ENCODE measurements at places on chromosomes 4 and X.

GRCh38 chr4:114729068-114729738 lies 130.6 kb downstream of the UGT8 start:
- no peak for DNase-seq

DNA sequence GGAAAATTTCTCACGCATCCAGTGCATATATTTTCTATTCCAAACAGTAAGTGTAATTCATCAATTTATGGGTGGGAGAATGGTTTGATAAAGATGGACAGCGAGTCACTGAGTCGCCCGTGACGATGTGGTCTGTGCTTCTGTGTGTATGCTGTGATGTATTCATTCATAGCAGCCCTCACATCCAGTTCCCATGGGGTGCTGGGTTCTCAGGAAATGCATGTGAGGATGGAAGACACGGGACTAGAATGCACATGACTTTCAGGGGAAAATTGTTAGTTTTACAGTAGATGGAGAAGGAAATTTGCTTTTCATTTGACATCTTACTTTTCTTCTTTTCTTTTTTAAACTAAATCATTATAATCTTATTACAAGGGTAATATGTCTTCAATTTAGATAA lies 152.9 kb downstream of the STOX2 start:
- DNase-seq = no peak

GRCh38 chr4:107388736-107389274 lies 331.2 kb downstream of the PAPSS1 start:
- no peak for DNase-seq

DNA sequence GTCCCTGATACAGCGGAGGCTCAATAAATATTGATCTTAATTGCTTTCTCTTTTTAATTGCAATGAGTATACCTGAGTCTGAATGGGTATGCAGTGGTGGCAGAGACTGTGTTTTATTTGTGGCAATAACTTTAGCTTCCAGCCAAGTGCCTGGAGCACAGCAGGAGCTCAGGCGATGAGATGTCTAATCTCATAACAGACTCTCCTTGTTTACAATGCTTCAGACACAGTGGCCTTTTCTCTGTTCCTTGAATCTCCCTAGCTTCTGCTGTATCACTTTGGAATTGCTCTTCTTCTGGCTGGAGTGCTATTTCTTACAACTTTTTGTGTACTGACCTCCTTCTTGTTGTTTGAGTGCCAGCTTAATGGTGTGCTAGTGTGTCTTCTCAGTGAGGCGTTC lies 91.5 kb upstream of the UNC5C start:
- DNase-seq = no peak

DNA sequence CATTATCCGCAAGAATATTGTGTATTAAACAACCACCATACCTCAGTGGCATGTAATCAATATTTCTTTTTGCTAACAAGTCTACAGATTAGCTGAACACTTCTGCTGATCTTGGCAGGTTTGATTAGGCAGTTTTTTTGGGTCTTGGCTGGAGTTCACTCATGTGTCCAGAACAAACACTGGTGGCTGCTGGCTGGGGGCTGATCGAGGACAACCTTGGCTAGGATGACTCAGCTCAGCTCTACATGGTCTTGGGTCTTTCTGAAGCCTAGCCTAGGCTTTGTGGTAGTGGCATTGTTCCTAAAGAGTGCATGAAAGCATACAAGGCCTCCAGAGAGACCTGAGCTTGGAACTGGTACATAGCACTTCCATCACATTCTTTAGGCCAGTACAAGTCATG lies 41.1 kb downstream of the PPEF1 start:
- no peak for DNase-seq

DNA sequence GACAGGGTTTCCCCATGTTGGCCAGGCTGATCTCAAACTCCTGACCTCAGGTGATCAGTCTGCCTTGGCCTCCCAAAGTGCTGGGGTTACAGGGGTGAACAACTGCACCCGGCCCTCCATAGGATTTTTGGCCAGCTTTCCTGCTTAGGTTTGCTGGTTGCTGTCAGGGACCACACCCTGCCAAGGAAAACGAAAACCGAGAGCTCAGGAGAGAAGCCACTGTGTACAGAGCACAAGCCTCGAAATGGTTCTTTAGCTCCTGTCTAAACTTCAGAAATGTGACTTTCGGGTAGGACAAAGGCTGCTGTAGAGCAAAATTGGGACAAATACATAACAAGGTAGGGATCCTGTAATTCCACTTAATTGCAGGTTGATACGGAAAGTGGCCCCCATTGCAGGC lies 146.3 kb upstream of the ATP6AP2 start:
- DNase-seq = no peak

DNA sequence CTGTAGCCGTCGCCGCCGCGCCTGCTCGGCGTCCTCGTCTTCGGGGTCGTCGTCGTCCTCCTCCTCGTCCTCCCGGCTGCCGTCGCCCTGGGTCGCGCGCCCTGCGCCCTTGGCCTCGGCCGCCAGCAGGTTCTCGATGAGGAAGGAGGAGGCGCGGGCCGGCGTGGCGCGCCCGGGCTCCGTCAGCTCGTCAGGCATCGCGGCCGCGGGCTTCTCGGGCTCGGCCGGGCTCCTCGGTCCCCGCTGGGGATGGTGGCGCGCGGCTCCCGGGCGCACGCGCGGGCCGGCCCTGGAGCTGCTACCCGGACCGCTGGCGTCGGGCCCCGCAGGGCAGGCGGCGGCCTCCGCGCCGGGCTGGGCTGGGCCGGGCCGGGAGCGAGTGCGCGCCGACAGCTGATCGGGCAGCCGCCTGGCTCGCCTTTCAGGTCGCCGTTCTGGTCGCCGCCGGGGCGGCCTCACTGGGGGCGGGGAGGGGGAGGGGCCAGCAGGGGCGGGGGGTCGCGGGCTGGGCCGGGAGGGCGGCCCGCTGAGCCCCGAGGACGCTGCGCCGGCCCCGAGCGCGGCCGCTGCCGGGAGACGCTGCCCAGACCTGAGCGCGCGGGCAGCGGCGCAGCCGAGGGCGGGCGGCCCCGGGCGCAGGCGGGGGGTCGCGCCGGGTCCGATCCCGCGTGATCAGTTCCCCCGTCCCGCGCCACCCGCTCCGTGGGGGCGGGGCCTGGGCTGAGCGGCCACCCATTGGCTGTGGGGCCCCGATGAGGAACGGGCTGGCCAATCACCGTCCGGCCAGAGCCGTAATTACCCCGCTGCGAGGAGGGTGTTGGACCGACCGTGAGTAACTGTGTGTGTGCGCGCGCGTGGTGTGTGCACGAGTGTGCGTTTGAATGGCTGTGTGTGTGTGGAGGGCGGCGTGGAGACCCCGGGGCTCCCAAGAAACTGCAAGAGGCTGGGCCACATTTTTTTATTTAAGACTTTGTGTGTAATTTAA lies at the start of gene HMX1:
Gene HMX1 (minus strand): TSS at position 423 of the 985 bp plus-strand sequence. CDS start 225 bp downstream, at position 198.
- DNase-seq = no peak

GRCh38 chrX:16678689-16679088 lies 28.7 kb downstream of the S100G start:
- no peak for DNase-seq

DNA sequence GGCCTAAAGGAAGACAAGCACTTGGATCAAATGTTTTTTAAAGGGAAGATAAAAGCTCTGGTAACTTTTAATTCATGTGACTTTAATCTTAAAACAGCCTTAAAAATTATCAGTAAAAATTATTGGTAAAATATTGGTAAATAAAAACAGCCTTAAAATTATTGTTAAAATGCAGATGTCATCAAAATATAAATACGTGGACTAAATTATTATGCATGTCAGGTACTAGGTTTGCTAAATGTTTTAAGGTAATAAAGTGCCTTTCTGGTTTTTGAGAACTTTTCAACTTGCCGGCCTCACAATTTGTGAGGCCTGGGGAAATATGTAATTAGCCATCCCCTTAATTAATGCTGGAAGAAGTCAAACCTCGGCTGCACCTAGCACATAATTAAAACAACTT lies 147.7 kb downstream of the PRR32 start:
- DNase-seq = no peak

DNA sequence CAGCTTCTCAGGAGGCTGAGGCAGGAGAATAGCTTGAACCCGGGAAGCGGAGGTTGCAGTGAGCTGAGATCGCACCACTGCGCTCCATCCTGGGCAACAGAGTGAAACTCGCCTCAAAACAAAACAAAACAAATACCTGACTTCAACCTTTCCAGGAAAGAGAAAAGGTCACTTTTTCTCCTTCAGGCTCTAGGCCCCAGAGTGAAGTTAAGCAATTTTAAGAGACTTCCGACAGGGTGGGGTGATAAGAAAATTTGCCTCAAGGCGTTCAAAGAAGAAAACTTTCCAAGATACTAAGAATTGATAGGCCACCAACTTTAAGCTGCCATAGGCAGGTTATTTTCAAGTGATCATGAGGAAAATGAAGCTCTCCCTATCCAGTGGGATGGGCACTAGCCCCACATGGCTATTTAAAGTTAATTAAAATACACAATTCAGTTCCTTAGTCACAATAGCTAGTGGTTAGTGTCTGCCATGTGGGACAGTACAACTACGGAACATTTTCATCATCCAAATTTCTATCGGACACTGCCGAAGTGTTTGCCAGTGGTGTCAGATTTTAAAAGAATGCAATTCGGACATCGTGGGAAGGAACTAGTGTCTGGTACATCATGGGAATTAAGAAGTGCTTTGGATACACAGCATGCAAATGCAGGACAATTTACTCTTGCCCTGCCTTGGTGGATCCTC lies 33.0 kb downstream of the SMS start:
- DNase-seq = no peak

- no peak for DNase-seq
Observed at GRCh38 chr4:16248605-16249004, 22.3 kb upstream of the TAPT1 start.

GRCh38 chrX:68428431-68428830 lies 4.9 kb downstream of the OPHN1 start:
- DNase-seq = no peak

DNA sequence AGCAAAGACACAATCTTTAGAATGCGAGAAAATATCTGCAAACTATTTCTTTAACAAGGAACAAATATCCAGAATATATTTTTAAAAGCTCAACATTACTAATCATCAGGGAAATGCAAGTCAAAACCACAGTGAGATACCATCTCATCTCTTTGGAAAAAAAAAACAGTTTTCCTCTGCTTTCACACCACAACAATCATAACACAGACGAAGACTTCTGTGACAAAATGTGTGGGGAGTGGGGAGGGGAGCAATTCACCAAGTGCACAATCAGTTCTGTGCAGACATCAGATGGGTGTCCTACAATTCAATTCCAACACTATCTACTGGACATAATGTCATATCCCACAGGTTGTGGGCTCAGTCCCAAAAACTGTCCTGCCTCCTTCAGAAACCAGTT lies 293.2 kb upstream of the SLC7A11 start:
- no peak for DNase-seq

- DNase-seq = peak; percentile 14
Observed at GRCh38 chrX:17788439-17788838, 51.1 kb downstream of the SCML1 start.

- DNase-seq = no peak
Observed at GRCh38 chr4:66943112-66943511, 602.2 kb downstream of the CENPC start.

- DNase-seq = no peak
Observed at GRCh38 chr4:30536231-30536630, 183.9 kb upstream of the PCDH7 start.

DNA sequence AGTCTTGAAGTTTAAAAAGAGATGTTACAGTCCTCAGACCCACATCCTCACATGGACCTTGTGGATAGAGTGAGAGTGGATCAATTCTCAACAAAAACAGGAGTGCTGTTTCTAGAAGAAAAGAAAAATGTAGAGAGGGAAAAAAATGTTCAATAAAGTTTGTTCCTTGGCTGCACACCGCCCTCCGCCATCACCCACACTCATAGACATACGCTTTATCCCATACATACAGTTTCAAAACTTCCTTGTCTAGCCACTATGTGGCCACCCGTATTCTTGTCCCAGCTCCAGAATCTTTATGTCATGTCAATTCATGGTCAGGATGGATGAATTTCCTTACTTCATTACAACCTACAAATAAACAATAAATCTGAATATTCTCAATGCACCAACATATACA lies 23.5 kb upstream of the ELF2 start:
- no peak for DNase-seq

- DNase-seq = no peak
Observed at GRCh38 chr4:1137063-1137776, 23.9 kb upstream of the RNF212 start.

DNA sequence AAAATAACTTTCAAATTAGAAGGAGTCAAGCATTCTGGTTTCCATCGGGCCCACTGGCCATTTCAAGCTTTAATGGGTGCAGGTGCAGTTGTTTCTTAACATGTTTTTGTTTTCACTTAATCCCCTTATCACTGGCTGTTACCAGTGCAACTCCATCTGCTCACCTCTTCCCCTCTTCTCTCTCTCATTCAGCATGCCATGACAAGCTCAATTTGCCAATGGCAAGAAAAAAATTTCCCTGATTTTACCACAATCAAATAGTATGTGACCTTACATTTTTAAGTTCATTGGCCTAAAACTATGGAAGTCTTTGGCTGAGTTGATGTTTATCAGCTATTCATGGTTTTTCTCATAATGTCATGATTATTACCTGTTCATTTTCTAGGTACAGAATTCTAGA lies 299.1 kb upstream of the BMP3 start:
- no peak for DNase-seq

DNA sequence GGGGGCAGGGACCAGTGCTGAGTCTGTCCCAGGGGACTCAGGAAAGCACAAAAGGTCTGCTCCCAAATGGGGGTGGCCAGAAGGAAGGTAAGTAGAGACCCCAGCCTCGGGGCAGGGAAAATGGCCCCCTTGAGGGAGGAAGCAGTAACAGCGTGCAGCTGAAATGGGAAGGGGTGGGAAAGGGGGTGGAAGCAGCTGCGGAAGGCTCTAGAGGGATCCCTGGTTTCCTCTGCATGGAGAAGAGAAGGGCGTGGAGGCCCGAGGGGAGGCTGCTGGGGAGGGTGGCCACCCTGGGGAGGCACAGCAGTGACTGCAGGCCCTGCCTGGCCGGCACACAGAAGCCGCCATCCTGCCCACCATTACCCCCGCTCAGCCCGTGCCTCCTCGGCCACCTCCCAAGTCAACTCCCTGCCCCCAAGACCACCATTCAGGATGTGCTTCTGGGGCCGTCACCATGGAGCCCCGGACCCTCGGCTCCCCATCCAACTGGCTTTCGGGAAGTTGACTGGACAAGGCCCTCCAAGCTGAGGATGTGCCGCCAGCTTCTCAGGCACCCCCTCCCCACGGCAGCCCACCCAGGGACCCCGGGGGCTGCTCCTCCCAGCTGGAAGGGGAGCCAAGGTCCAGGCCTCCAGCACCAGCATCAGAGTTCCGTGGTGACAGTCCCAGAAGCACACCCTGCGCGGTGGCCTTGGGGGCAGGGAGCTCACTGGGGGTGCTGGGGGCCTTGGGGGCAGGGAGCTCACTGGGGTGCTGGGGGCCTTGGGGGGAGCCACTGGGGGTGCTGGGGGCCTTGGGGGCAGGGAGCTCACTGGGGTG lies 23.6 kb downstream of the CFAP99 start:
- DNase-seq = no peak

DNA sequence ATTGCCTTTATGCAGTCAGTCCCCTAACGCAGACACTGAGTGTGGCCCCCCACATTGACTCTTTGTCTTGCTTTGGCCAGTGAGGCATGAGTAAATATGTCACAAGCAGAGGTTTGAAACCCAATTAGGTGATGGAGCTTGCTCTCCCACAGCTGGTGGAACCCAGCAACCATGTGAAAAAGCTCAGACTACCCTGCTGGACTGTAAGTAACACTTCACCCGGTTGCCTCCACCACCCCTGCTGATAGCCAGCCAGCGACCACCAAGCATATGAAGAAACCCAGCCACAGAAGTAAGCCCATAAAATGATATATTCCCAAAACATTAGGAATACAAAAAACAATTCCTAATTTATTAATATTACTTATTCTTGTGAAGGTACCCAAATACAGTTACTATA lies 21.6 kb upstream of the PDCL2 start:
- no peak for DNase-seq

GRCh38 chr4:20829617-20830357 lies 129.5 kb downstream of the PACRGL start:
- no peak for DNase-seq

GRCh38 chr4:188177997-188178675 lies 38.9 kb downstream of the TRIML1 start:
- no peak for DNase-seq
